Naive thymus-derived CD4-positive, alpha-beta T cell (primary cell): ENCODE measurements at places on chromosomes 2 and 18. TPM values are rescaled to one million over a fixed set of nuclear protein-coding genes. Genes with fewer than 3 reads are reported as not detected.

The IL1F10 gene
- total RNA-seq, result not detected

- DNase-seq, result no peak
- H3K4me3 ChIP-seq, result no peak overlapping the region
- H3K36me3 ChIP-seq, result no peaks in the 10 kb centered on the region
- no peak overlapping the region for H3K27ac ChIP-seq
Measured at GRCh38 chr2:33765122-33765521, 166.0 kb upstream of the FAM98A start.

GRCh38 chr2:240238201-240238600 is 97.7 kb upstream of the OTOS start:
- H3K4me3 ChIP-seq, result no peak overlapping the region
- no peaks in the 10 kb centered on the region for H3K27me3 ChIP-seq
- H3K27ac ChIP-seq, result no peak overlapping the region

DNA sequence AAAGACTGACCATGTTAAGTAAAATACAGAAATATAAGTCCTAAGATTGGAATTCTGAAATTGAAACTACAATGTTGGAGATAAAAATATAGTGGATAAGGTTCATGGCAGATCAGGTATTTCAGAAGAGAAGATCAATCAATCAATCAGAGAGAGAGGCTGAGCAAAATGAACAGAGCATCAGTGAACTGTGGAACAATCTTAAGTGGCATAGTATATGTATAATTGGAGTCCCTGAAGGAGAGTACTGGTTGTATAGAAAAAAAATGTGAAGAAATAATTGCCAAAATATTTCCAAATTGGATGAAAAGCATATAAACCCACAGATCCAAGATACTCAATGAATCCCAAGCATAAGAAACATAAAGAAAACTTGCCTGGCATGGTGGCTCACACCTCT is 35.0 kb downstream of the ASB18 start:
- no peak overlapping the region for H3K4me3 ChIP-seq
- no peak overlapping the region for H3K27ac ChIP-seq
- no peaks in the 10 kb centered on the region for H3K36me3 ChIP-seq
- no peak for DNase-seq
- H3K27me3 ChIP-seq, result no peaks in the 10 kb centered on the region

DNA sequence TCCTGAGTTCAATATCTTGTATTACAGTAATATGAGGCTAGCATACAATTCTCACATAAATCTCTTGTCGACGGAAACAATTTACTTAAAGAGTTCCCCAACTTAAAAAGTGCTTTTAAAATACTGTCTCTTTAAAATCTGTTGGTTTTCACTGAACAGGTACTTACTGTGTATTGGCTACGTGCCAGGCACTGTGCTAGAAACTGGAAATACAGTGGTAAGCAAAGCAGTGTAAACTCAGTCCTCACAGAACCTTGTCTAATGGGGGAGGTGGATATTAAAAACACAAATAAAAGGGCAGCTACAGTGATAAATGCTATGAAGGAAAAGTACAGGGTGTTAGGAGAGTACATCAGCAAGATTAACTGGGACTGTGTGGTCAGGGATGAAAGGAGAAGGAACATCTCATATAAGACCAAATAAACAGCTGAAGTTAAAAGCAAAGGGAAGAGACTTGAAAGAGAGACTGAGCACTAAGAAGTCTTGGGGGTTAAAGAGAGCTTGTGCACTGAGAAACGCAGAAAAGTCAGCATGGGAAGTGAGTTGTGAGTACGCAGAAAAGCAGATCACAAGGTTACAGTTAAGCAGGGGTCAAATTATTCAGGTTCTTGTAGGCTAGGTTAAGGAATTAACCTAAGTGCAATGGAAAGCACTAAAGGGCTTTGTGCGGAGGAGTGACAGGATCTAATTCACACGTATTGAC is 52.5 kb downstream of the USP40 start:
- no peak for DNase-seq
- H3K4me1 ChIP-seq, result no peaks in the 10 kb centered on the region
- H3K27ac ChIP-seq, result no peak overlapping the region
- H3K4me3 ChIP-seq, result no peak overlapping the region
- H3K27me3 ChIP-seq, result no peaks in the 10 kb centered on the region

DNA sequence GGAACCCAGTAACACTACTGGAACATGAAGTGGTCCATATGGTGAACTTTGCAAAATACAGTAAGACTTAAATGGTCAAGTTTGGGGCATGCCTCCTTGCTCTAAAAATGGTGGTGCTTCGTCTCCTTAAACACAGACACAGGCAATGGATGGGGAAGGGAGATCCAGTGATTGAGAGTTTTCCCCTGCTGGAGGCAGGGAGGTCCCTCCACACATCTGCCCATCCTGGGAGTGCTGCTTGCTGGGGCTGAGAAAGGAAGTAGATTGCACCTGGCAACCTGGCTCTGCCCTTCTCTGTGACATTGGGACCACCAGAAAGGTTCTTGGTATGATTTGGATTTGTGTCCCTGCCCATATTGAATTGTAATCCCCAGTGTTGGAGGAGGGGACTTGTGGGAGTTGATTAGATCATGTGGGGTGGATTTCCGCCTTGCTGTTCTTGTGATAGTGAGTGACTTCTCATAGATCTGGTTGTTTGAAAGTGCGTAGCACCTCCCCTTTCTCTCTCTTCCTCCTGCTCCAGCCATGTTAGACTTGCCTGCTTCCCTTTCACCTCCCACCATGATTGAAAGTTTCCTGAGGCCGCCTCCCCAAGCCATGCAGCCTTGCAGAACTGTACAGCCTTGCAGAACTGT is 35.4 kb upstream of the SKOR2 start:
- no peaks in the 10 kb centered on the region for H3K36me3 ChIP-seq
- H3K27me3 ChIP-seq, result no peaks in the 10 kb centered on the region
- H3K27ac ChIP-seq, result no peak overlapping the region
